GM23338 (cell line): ENCODE measurements at places on chromosomes 5 and 9. TPM values are rescaled to one million over a fixed set of nuclear protein-coding genes. Genes with fewer than 3 reads are reported as not detected.
A peak's percentile ranks its signal among the peaks of the same experiment; 100 is the strongest.

Gene PCDHGA10
- 3.4 and 6.5 TPM in 2 replicates for total RNA-seq

DNA sequence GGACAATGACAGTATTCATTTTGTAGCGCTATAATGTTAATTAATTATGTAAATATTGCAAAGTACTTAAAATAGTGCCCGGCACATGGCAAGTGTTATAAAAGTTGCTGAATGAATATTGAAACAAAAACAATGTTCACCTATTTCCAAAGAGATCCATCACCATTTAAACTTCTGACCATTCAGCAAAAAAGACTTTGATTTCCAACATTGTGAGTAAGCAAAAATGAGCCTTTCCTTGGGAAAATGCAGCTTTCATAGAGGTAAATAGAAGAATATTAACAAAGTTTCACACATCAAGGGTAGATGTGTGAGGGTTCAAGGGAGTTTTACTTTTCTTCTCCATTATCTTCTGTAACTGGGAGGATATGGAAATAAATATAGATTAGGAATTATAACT is 1089.4 kb upstream of the C9orf72 start:
- no peak overlapping the region for H3K27ac ChIP-seq
- H3K4me1 ChIP-seq: no peaks in the 10 kb centered on the region
- no peaks in the 10 kb centered on the region for H3K36me3 ChIP-seq
- H3K27me3 ChIP-seq: no peaks in the 10 kb centered on the region
- DNase-seq: no peak

DNA sequence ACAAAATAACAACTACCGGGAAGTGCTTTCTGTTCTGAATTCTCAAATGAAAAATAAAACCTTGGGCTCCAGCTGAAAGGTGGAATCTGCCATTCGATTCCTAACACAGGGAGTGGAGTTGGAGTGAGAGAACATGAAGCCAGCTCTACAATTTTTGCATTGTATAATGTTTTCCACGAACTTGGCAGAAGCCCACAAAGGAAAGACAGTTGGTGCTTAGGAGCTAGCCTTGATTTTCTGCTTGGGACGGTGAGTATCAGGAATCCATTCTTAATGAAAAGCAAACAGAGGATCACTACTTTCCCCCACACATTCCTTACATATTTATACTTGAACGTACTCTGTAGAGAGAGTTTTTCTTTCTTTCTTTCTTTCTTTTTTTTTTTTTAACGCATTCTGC is 74.2 kb upstream of the FBXL7 start:
- no peak overlapping the region for H3K27ac ChIP-seq
- peaks cover 12% of the 10 kb centered on the region for H3K4me1 ChIP-seq
- H3K4me3 ChIP-seq: no peak overlapping the region; the same call in 1 of the 2 replicates
- H3K36me3 ChIP-seq: no peaks in the 10 kb centered on the region

DNA sequence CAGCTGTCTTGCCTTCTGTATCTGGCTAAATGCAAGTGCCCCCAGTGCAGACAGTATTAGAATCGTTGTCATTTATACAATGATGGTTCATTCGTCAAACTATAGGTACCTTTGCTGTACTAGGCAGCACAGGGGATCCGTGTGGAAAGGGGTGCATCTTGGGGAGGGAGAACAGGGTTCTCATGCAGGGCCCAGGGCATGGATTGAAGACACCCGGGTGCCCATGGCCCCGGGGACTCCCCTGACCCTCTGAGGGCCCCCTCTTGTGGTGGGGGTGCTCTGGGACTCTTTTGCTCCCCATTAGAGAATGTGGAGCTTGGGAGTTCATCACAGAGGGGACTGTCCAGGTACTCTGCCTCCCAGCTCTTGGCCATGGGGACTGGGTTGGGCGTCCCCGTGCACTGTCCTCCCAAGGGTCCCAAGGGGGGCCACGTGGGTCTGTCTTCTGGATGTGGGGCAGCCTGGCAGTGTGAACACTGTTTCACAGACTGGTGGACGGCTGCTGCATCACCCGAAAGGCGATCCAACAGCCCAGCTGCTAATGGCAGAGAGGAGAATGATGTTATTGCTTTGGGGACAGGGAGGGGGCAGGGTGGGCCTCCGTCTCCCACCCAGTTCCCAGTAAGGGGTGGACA is 36.9 kb upstream of the RXRA start:
- H3K4me1 ChIP-seq: no peaks in the 10 kb centered on the region
- DNase-seq: no peak
- no peaks in the 10 kb centered on the region for H3K36me3 ChIP-seq
- no peak overlapping the region for H3K27ac ChIP-seq
- no peaks in the 10 kb centered on the region for H3K27me3 ChIP-seq

- DNase-seq: no peak
- H3K4me3 ChIP-seq: no peak overlapping the region
- H3K27me3 ChIP-seq: no peaks in the 10 kb centered on the region
- no peaks in the 10 kb centered on the region for H3K36me3 ChIP-seq
Measured at GRCh38 chr9:78807286-78807685, 510.4 kb downstream of the PSAT1 start.

DNA sequence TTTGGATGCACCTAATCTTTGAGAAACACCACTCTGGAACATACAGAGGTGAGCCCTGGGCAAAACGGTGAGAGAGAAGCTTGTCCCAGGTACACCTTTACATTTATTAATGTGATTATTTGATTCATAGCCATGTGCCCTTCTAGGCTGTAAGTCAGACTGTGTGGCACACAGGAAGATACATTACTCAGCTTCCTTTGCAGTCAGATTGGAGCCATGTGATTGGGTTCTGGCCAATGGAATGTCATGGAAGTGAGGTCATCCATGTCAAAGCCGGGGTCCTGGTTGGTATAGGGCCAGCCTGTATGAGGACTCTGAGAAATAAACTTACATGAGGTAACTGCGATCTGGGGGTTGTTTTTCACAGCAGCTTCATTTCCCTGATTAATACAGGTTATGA is 106.8 kb upstream of the CD180 start:
- H3K27ac ChIP-seq: no peak overlapping the region
- no peaks in the 10 kb centered on the region for H3K4me1 ChIP-seq
- no peaks in the 10 kb centered on the region for H3K27me3 ChIP-seq

DNA sequence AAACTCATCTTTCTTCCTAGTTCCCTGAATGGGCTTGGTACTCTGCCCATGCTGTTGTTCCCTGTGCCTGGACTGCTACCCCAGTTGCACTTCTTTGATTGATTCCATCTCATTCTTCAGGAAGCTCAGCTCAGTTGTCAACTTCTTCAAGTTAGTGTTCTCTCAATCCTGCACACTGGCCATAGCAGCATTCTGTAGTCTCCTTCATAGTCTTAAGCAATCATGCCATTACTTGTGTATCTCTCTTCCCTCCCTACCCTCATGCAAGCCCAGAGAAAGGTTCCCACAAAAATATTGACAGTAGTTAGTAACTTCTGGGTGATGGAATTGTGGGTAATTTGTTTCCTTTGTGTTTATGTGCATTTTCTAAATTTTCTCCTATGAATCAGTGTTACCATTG is 5.5 kb downstream of the KDM4C start:
- peak overlapping the region; percentile 91 for H3K27ac ChIP-seq
- no peak for DNase-seq
- no peak overlapping the region for H3K4me3 ChIP-seq
- H3K36me3 ChIP-seq: no peaks in the 10 kb centered on the region
- no peaks in the 10 kb centered on the region for H3K27me3 ChIP-seq
